ENCODE measurements at places on chromosomes 3 and 15.

GRCh38 chr3:113552851-113553250 lies 20.5 kb downstream of the SIDT1 start:
- DNase-seq = no peak

GRCh38 chr15:78810362-78811123 lies 721 bp downstream of the ADAMTS7 start:
- no peak for DNase-seq

- peak; percentile 87 for DNase-seq
These were observed 20.5 kb upstream of the IQSEC1 start for GRCh38 chr3:13093687-13094086.

- no peak for DNase-seq
These were observed 18.4 kb upstream of the ABTB1 start for GRCh38 chr3:127654374-127654773.

- no peak for DNase-seq
These were observed 380.6 kb upstream of the C2CD4B start for GRCh38 chr15:62545467-62546227.
